WTC11 (cell line): ENCODE measurements at places on chromosomes 1 and 21. TPM values are rescaled to one million over a fixed set of nuclear protein-coding genes. Genes with fewer than 3 reads are reported as not detected.

- peak; percentile 69 for DNase-seq
Observed at GRCh38 chr21:36698385-36698980, 432 bp upstream of the SIM2 start.

DNA sequence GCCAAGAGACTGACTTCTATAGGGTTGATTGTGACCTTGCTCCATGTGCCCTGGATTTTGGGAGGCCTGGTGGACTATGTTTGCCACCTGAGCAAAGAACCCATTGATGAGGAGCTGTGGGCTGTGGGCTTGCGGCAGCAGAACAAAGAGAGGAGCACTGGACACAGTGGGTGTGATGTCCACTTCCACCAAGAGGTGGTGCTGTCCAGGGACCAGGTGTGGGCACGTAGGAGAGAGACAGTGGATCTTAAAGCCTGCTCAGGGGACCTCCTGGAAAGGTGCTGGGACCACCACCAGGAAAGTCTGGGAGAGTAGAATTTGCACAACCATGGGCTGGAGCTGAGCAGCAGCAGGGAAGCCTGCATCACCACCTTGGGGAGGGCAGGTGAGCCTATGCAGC is 106.7 kb upstream of the ETS2 start:
- DNase-seq: peak; percentile 59

DNA sequence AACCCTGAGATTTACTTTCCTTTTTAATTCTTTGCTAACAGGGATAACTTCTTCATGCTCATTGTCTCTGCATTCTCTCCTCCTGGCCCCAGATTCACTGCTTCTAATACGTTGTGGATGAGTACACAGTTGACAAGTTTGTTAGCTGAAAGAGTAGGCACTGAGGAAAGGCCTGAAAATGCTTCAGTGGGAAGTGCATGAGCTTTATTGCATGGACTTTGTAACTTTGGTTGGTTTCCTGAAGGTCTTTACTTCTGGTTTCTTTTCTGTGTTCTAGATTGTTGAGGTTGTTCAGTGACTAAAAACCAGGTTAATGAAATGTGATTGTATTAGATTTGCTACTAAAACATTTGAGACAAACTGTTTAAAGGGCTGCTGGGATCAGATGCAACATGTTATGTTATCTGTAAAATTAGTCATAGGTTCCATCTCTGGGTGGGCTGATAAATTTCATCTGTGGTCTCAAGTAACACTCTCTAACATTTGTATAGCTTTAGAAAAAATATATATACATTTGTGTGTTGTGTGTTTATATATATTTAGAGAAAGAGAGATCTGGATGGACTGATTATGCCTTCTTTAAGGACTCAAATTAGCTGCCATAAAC is 19.1 kb downstream of the LRIG2 start:
- DNase-seq: no peak

DNA sequence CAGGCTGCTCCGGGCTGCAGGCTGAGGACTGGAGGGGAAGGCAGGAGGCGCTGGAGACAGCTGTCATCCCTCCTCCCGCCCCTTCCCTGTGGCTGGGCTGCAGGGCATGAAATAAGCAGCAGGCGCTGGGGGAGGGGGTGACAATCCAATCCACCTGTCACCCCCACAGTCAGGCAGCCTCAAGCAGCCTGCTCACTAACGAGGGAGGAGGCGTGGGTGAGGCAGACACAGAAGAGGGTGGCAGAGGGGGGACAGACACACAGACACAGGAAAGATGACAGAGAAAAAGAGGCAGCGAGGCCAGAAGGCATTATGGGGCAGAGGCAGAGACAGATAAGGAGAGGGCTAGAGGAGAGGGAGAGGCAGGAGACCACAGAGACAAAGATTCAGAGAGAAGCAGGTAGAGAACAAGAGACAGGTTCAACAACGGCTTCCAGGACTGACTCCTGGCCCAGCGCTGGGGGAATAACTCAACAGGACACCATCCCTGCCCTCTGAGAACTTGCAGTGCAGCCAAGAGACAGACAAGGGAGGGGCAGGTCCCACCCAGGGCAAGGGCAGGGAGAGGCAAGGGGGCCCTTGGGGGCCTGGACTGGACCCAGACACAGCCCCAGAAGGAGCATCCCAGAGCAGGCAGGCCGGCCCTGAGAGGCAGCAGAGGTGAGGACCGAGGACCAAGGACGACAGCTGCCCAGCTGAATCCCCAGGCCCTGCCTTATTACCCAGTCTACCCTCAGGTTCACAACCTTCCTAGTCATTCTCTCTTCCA is 11.2 kb downstream of the MEF2D start:
- DNase-seq: peak; percentile 60

GRCh38 chr1:11045428-11046269 is 1.4 kb downstream of the MASP2 start:
- DNase-seq: peak; percentile 83

- no peak for DNase-seq
Observed at GRCh38 chr1:172473302-172473701, 29.4 kb upstream of the PIGC start.

DNA sequence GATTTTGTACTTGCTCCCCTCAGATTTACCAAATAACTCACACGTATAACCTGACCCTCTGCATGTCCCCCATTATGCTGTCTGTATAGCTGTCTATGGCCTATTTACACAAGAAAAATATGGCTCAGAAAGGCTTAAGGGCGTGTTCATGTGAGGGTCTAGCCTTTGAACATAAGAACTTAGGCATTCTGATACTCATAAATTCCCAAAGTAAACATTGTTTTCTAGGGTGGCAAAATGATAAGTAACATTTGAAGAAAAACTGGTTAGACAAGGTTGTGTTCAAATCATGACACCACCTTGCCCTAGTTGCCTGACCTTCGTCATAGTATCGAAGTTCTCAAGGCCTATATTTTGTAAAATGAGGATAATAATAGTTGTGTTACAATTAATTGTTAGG is 394.6 kb downstream of the LRRIQ3 start:
- DNase-seq: no peak

ESRRG gene
- 1.8 to 2.3 TPM (median 2.2 TPM) in 3 replicates for total RNA-seq

SYCP1 gene
- 0.34 TPM in 1 of 3 replicates, not detected in the others for total RNA-seq

SAMD11 gene
- 1.7 to 2.7 TPM (median 2.3 TPM) in 3 replicates for total RNA-seq

CYP4X1 gene
- 1.3 to 1.9 TPM (median 1.4 TPM) in 3 replicates for total RNA-seq

CA14 gene
- 35.3 to 46.9 TPM (median 45.0 TPM) in 3 replicates for total RNA-seq

PROK1 gene
- total RNA-seq: not detected in 3 replicates

CYP4A22 gene
- total RNA-seq: not detected in 3 replicates
